HTR-8/SVneo (cell line): ENCODE measurements at places on chromosomes 13 and 19.

DNA sequence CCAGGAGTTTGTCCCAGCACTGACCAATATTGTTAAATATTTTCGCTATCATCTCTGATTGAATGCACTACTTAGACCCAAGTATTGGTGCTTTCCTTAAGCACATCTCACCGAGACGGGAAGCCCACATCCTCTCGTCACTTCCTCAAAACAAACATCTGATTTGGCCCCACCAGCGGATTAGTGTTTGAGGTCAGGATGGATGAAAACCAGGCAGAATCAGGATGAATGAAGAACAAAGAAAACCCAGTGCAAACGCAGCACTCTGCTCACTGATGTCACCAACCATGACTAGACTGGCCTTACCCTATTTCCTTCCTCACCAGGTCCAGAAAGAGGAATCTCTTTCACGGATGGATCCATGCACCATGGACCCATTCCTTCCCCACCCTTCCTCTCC, 6.0 kb downstream of the PLAUR start:
- no peak for DNase-seq

DNA sequence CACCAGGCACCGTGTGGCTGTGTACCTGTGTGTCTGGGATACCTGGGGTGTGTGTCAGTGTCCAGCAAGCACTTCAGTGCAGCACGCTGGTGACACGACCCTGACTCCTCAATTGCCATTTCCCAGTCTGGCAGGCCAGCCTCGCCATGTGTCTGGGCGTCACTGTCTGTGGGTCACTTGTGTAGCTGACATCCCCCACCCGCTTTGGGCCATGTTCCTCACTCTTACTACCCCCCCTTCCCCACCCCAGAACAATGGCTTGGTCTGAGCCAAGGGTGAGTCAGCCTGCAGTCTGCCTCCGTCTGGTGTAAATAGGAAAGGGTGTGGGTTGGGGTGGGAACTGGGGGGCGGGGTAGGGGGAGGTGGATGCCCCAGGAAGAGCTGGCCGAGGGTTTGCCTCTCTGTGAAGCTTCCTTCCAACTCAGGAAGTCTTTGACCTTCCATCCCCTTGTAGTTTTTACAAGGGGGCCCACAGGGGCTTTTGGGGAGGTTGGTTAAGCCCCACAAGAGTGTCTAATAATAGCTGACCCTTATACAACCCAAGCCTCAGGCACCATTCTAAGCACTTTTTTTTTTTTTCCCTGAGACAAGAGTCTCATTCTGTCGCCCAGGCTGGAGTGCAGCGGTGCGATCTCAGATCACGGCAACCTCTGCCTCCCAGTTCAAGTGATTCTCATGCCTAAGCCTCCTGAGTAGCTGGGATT, 17.6 kb downstream of the NOVA2 start:
- DNase-seq = no peak

DNA sequence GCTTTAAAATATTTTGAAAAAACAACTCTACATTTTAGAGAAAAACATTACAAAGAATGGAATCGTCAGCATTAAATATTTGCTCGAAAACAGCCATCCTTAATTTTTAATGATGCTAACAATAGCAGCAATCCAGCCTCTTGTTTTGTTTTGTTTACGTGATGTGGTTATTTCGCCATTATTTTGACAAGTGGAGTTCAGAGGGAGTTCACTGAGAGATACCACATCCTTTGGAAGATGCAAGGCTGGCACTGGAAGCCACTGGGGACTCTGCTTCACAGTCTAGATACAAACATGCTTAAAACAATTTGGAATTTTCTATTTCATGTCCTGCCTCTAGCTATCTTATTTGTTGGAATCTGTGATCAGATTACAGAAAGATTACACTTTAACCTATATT, 556.3 kb downstream of the PCDH17 start:
- DNase-seq = no peak

DNA sequence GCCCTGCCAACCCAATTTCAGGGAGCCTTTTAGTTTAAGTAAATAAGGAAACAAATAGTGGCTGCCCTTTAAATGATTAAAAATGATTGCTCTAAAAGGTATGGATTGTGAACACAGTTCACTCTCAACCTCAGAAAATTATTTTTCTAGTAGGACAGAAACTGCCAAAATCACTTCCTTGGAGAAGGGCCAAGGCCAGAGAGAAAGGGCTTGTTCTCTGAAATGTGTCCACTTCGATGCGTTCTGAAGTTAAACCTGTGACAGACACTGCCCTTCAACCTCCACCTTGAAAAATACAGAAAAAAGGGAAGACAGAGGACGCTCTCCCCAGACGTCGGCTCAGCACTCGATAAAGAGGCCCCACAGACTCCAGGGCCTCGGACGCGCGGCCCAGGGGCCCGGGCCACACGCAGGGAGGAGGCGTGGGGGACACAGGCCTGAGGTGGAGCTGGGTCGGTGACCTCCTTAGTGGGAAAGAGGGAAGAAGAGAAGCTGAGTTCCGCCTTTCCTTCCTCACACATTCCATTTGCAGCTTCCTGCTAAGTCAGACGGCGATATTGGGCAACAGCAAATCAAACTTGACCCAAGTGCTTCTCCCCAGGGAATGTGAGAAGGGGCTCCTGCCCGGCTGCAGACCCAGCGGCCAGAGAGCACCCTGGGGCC, 63.6 kb downstream of the RASA3 start:
- no peak for DNase-seq

DNA sequence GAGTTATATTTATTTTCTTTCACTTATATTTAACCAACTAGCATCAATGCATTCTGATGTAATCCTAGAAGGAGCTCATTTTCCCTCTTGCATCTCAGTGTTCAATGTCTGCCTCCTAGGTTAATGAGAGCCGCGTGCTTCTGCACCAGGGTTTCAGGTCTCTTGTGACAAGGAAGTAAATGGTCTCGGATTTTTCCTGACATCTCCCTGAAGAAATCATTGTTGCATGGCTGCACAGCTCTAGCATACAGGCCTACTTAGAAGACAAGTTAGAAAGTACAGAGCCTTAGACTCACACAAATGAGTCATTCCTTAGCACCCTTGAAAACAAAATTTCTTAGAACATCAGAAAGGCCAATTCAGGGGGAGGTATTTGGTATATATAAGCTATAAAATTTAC, 57.2 kb upstream of the KLF12 start:
- no peak for DNase-seq

GRCh38 chr19:38073841-38074685, 150.0 kb downstream of the DPF1 start:
- no peak for DNase-seq

- DNase-seq = no peak
These were observed 101.8 kb downstream of the NUFIP1 start for GRCh38 chr13:44887515-44887914.

DNA sequence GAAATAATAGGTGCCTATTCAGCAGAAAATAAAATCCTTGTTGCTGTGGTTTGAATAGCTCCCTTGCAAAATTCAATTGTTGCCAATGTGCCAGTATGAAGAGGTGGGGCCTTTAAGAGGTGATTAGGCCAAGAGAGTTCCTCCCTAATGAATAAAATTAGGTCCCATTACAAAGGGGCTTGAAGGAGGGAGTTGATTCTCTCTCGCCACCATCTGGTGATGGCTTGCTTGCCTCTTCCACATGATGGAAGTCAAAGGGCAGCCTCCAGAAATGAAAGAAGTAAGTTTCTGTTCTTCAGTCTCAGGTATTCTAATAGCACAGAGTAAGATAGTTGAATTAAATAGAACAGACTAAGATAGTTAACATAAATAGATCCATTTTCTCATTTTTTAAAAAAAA, 3.0 kb upstream of the EEF1AKMT1 start:
- DNase-seq = no peak

DNA sequence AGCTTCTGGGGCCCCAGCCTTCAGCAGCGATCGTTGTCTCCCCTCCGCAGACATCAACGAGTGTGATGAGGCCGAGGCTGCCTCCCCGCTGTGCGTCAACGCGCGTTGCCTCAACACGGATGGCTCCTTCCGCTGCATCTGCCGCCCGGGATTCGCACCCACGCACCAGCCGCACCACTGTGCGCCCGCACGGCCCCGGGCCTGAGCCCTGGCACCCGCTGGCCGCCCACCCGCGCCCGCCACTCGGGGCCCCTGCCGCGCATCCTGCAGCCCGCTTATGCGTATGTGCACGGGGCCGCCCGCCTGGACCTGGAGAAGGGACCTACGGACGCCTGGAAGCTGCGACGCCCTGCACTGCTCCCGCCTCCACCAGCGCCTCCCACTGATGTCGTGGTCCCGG, 28.2 kb downstream of the LTBP4 start:
- no peak for DNase-seq

DNA sequence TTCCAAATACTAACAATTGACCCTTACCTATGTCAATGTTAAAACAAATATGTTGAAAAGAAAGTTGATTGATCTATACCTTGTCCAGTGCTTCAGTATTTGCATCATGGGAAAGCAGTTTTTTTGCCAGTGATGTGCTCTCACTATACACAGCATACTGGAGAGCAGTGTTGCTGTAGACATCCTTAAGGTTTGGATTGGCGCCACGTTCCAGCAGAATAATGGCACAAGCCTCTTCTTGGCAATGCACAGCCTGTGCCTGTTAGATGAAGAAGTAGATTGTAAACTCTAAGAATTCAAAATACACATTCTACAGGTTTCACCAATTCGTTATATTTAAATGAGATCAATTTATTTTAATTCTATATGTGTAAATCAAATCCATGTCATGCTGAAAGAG, 43.9 kb upstream of the C1QTNF9B start:
- DNase-seq = no peak

- DNase-seq = peak; percentile 87
These were observed 18.0 kb upstream of the PNMA8B start for GRCh38 chr19:46513461-46514236.

GRCh38 chr13:33103457-33103856, 87.2 kb downstream of the KL start:
- no peak for DNase-seq

DNA sequence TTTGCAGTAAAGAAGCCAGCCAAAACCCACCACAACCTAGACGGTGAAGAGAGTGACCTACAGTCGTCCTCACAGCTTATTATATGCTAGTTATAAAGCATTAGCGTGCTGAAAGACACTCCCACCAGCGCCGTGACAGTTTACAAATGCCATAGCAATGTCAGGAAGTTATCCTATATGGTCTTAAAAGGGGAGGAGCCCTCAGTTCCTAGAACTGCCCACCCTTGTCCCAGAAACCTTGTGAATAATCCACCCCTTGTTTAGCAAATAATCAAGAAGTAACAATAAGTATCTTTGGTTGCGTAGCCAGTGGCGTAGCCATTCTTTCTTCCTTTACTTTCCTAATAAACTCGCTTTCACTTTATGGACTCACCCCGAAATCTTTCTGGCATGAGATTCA, 227.9 kb upstream of the ARGLU1 start:
- DNase-seq = no peak

- no peak for DNase-seq
These were observed 7.5 kb upstream of the DMWD start for GRCh38 chr19:45800070-45800553.

DNA sequence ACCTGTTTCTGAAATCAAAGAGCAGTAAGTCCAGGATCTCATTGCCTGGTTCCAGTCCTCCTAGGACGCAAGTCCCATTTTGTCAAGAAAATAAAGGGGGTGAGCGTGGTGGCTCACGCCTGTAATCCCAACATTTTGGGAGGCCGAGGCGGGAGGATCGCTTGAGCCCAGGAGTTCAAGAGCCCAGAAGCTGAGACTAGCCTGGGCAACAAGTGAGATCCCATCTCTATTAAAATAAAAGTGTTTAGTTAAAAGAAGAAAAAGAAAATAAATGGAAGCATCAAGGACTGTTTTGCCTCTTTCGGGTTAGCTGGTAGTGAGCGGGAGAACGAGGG, 344 bp upstream of the HAUS5 start:
- DNase-seq = no peak

- no peak for DNase-seq
These were observed 4.2 kb upstream of the PKN1 start for GRCh38 chr19:14428882-14429416.

DNA sequence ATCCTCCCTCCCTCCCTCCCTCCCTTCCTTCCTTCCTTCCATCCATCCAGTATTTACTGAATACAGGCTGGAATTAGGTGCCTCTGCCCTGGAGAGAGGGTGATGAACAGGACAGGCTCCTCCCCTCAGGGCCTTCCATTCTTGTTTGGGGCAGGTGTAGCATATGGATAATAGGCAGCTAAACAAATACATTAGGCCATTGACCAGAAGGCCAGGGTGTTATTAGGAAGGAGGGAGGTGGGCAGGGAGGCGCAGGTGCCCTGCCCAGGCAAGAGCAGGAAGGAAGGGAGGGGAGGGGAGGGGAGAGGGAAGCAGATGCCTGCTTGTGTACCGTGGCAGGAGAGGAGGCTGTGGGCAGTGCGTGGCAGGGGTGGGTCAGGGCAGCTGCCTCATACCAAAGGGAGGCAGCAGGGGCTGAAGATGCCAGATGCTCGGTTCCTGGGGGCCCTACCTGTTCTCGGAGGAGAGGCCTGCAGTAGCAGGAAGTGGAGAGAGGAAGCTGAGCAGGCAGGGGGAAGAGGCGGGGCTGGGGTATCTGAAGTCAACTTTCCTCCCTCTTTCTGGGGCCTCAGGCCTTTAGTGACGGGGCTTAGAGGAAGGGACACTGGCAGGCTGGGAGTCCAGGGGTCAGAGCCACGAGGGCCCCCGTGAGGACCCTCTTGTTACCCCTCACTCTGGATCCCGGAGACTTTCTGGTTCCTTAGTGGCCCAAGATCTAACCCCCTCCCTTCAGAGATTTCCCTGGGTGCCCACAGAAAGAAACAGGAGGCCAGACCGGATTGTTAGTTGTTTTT, at the start of gene RINL:
Gene RINL, minus strand, starts transcription at position 495 of the 794 bp plus-strand sequence. CDS start 1,533 bp downstream, outside the sequence.
- no peak for DNase-seq

GRCh38 chr19:44163789-44164188, 1.1 kb upstream of the ZNF226 start:
- DNase-seq = no peak

- no peak for DNase-seq
These were observed 10.8 kb upstream of the SLC46A3 start for GRCh38 chr13:28729541-28729940.

DNA sequence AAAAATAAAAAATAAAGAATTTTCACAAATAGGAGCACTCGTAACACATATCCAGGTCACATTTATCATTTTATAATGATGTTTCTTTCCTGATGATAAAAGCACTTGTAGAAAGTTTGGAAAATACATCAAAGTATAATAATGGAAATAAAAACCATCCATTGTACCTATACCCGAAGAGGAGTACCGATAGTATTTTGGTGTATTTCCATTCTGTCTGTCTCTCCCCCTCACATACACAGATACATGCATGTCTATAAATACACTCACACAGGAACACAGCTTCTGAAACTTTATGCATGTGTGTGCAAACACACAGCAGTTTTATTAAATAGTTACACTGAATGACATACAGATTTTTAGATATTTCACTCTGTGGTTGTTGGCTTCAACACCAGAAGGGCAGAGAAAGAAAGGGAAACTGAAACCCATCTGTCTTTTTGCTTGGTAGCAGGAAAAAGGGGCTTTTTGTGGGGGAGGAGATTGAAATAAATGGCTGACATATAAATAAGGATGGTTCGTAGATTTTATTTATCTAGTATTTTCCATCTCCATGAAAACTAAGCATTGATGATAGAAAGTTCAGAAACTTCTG, 114.8 kb downstream of the LRCH1 start:
- no peak for DNase-seq

DNA sequence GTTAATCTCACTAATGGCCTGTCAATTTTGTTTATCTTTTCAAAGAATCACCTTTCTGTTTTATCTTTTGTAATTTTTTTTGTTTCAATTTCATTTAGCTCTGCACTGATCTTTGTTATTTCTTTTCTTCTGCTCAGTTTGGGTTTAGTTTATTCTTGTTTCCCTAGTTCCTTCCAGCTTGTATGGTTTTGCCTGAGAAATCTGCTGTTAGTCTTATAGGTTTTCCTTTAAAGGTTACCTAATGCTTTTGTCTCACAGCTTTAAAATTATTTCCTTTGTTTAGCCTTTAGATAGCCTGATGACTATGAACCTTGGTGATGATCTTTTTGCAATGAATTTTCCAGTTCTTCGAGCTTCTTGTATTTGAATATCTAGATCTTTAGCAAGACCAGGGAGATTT, 1869.8 kb upstream of the PCDH20 start:
- no peak for DNase-seq
